ENCODE measurements at places on chromosomes 12 and 14.

DNA sequence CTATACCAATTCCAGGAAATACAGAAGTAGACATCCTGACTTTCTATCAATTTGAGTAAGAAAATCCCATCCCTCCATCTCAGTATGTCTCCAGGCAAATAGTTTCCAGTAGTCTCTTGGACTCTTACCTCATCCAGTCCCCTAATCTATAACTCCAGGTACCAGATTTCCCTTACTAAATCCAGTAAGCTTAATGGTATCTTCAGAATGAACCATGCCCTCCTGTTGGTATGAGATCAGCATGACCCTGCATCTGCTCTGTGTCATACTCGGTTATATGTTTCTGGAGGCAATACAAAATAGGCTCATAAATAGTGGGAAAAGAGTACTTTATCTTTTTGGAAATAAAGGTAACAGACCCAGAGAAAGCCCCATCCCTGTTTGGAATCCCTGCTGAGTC lies 18.4 kb downstream of the PIGH start:
- no peak for DNase-seq

DNA sequence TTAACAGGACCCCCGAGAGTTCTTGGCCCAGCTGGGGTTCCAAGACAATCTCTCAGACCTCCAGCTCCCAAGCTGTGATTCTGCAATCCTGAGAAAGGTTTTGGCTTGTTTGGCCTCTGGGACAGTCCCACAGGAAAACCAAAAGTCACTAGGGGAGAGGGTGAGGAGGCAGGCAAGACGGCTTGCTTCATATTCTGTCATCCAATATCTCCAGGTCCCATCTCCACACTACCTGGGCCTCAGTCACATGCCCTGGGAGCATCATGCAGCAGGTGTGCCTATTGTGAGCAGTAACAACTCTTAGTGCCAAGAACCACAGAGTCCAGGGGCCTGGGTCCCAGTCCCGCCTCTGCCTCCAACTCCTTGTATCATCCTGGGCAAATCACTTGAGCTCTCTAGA lies 1.7 kb downstream of the KRT79 start:
- DNase-seq, result no peak

DNA sequence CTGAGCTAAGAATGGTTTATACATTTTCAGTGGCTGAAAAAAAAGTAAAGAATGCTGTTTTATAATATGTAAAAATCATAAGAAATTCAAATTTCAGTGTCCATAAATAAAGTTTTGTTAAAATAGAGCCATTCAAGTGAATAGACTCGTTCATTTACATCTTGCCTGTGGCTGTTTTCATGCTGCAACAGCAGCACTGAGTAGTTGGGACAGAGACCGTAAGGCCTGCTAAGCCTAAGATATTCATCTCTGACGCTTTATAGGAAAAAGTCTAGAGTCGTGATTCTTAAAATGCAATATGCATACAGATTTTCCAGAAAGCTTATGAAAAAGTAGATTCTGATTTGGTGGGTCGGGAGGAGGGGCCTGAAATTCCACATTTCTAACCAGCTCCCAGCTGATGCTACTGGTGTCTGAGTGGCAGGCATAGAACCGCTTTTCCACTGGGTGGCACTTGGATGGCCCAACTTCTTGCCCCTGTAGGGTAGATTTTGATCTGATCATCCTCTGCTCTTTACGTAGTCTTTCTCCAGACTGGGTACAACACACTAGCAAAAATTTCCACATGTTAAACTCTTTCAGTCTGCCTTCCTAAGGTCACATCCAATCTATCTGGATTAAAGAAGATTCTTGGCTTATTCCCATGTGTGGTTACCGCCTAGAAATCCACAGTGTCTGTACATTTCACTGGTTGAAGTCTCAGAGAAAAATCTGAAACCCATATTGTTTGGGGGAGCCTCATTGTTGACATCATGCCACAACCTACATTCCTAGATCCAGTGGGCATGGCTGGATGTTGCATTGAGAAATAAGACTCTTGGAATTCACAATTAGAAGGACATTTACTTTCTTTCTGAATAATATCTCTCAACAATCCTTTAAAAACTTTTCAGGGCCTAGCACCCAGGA lies 151.2 kb downstream of the C12orf75 start:
- no peak for DNase-seq

DNA sequence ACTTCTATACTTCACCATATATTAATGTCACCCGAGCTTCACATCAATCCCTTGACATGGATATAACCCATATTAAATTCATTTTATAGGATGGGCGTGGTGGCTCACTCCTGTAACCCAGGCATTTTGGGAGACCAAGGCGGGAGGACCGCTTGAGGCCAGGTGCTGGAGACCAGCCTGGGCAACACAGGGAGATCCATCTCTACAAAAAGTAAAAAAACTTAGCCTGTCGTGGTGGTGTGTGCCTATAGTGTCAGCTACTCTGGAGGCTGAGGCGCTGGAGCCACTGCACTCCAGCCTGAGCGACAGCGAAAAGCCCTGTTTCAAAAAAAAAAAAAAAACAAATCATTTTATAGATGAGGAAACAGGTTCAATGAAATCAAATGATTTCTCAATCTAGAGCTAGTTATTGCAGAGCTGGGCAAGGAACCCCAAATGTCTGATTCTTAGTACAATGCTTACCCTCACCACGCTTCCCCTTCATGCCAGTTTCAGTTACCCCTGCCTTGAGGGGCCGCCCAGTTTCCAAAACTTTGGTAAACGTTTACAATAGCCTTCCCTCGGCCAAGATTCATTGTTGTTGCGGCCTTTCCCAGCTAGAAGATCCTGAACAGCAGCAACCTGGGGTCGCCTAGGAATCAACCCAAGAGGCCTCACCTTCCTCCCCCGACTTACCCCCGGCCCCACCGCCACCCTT lies 751 bp downstream of the PSMB5 start:
- DNase-seq, result no peak

DNA sequence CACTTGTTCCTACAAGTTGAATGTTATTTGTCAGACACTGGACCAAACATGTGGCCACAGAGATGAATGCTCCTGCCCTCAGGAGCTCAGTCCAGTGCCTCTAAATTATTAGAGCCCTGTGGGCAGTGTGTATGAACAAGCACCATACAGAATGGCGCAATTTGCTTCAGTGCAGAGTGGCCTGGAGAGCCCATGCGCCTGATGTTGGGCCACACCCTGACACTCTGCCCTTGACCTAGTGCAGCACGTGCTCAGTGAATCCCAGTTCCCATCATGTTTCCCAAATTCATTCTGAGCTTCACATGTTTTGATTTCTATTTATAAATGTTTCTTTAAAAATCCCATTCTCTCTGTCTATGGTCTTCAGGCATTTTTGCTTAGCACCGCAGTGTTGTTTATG lies 116.8 kb downstream of the PRMT8 start:
- DNase-seq, result no peak

DNA sequence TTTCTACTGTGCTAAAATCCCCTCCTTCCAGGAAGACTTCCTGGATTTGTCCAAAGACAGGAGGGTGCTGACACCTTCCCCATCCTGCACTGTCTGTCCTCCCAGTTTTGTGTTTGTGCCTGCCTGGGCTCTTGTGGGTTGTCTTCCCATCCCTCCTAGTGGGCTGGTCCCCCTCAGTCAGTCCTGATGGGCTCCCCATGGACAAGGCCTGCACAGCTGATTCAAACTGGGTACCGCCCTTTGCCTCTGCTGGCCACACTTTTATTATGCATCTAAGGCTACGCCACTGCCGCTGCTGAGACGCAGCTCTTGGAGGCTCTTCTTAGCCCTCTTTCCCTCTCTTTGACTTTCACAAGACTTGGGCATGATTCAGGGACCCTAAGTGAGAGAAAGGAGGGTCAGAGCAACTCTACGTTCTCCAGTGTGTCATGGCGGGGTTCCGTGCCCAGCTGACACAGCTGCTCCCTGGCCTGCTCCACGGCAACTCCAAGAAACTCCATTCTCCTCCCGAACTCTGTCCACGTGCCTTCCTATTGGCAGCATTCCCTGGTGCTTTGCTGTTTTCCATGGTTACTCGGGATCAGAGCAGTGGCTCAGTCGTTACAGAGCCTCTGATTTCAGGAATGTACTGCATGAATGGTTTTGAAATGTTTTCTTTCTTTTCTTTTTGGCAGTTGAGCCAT lies 3.8 kb upstream of the KRT85 start:
- DNase-seq, result no peak

DNA sequence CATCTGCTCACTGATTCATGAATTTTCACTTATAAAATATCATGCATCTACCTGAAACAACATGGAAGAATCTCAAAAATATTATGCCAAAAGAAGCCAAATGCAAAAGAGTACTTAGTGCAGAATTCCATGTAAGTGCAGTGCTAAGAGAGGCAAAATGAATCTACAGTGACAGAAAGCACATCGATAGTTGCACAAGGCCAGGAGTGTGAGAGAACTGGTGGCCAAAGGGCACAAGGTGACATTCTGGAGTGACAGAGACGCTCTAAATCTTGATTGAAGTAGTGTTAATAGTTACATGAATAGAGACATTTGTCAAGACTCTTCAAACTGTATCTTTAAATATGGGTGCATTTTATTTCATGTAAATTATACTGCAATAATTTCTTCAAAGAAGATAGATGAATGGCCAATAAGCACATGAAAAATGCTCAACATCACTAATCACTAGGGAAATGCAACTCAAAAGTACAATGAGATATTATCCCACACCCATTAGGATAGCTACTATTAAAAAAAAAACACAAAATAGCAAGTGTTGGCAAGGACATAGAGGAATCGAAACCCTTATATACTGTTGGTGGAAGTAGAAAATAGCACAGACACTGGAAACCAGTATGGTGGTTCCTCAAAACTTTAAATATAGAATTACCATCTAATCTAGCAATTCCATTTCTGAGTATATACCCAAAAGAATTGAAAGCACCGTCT lies 71.7 kb upstream of the KICS2 start:
- DNase-seq, result no peak

- DNase-seq, result no peak
These were observed 1.9 kb downstream of the LRRK2 start for GRCh38 chr12:40226705-40227104.

DNA sequence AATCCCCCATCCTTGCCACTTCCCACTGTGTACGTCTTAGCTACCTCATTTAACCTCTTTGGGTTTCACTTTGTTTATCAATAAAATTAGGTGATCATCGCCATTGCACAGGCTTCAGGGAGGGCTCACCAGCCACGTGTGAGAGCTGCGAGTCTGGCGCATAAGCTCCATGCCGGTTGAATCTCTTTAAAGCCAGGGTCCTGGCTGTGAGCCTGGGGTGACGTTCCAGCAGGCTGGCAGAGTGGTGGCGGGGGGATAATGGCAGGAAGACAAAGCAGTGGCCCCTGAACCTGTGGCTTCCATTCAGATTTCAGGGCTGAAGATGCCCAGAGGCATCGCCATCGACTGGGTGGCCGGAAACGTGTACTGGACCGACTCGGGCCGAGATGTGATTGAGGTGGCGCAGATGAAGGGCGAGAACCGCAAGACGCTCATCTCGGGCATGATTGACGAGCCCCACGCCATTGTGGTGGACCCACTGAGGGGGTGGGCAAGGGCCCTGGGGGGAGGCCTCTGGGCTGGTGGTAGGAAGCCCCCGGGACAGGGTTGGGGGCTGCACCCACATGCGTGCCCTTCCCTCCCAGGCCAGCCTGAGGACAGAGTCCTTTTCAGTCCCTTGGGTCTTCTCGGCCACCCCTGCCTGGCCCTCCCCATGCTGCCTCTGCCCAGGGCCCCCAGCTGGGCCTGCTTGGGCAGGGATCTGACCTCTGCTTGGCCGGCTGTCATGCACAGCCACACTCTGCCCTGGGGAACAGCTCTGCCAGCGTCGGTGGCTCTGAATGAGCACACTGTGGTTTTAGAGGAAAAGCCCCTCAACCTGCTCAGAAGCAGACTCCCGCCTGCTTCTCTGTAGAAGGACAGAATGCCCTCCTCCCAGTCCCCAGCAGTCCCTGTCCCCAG lies 8.6 kb upstream of the NXPH4 start:
- no peak for DNase-seq

- no peak for DNase-seq
These were observed 34.5 kb upstream of the SMCO2 start for GRCh38 chr12:27412047-27412446.

- no peak for DNase-seq
These were observed 41.7 kb downstream of the TSPAN19 start for GRCh38 chr12:84994426-84994825.

DNA sequence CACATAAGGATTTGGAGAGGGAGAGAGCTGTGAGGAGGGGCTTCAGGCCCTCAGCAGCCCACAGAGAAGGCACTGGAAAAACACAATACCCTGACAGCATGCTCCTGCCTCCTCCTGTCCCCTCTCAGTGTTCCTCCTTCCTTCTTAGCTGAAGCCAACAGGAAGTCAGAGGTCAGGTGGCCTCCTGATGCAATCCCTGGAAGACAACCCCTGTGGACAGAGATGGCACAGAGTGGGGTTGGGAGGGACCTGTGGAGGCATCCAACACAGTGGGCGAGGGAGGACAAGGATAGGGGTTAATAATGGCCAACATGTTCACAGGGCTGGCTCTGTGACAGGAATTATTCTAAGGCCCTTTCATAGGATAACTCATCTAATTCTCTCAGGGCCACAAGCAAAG lies 15.4 kb upstream of the IFI27L2 start:
- DNase-seq, result no peak

- no peak for DNase-seq
These were observed 60.1 kb upstream of the PPM1H start for GRCh38 chr12:62995097-62995496.

DNA sequence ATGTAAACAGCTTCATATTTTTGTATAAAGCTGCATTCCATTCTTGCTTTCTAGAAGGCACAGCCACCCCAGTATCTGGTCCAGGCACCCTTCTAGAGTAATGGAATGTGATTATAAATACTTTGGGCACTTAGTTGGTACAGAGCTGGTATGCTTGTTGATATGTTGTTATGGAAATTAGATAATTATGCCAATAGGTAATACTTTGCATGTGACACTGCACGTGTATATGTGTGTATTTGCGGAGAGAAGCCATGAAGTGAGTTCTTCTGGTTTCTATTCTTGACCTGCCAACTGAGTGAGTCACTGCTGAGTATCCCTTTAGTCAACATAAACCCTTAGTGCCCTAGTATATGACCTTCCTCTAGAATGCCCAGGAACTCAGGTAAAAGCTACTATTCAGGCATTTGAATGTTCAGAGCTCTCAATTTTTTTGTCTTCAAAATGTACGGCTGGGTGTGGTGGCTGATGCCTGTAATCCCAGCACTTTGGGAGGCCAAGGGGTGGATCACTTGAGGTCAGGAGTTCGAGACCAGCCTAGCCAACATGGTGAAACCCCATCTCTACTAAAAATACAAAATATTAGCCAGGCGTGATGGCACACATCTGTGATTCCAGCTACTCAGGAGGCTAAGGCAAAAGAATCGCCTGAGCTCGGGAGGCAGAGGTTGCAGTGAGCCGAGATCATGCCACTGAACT lies 6.2 kb upstream of the TCP11L2 start:
- DNase-seq, result no peak

All from stimulated activated CD4-positive, alpha-beta T cell treated with anti-CD3 and anti-CD28 coated beads, Interleukin-1b, Interleukin-23, amount 100 ng/mL, for 4 hours (primary cell).